Hippocampal formation (tissue), 2 donors: ENCODE measurements at places on chromosomes 6 and 20.

GRCh38 chr6:53892707-53893106 is 97.9 kb downstream of the LRRC1 start:
- DNase-seq: no peak

- DNase-seq: no peak
These were observed 14.4 kb downstream of the MKKS start for GRCh38 chr20:10419550-10420133.

- DNase-seq: no peak
These were observed 108.0 kb upstream of the FAM184A start for GRCh38 chr6:119186490-119186889.

DNA sequence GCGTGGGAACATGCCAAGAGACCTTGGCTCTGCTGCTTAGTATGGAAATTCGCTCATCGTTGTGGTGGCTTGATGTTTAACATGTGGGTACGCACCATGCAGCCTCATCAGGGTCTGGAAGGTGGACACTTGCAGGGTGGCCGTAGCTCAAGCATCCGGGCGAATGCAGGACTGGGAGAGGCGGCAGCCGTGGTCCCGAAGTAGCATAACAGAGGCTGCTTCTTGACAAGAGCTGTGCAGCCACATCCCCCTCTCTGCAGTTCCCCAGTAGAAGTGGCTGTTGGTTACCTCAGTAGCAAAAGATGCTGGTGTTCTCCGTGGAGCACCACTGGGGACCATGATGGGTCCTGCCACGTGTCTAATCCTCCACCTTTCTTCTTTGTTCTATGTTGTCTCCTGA is 195.0 kb downstream of the THBS2 start:
- DNase-seq: no peak

GRCh38 chr20:41373251-41373783 is 6.7 kb upstream of the EMILIN3 start:
- DNase-seq: no peak

GRCh38 chr6:166623318-166623717 is 3.7 kb downstream of the RPS6KA2 start:
- no peak for DNase-seq

- DNase-seq: no peak
These were observed 9.7 kb upstream of the FBXL4 start for GRCh38 chr6:98957450-98957849.

- no peak for DNase-seq
These were observed 20.5 kb upstream of the CRISP3 start for GRCh38 chr6:49764571-49765236.

DNA sequence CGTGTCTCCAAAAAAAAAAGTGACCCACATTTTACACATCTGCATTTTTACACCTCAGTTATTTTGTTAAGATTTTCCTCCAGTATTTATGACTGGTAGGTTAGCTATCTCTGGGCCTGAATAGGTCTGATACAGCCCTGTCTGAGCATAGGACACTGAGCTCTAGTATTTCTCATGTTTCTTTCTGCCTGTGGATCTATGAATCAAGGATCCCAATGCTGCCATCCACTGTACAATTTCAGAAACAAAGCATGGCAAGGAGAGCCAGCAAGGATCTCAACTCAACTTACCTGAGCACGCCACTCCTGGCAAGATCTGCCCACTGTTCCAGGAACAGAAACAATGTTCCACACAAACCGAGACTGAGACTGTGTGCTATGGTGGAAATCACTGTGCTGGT is 36.4 kb upstream of the ENPP5 start:
- DNase-seq: no peak

DNA sequence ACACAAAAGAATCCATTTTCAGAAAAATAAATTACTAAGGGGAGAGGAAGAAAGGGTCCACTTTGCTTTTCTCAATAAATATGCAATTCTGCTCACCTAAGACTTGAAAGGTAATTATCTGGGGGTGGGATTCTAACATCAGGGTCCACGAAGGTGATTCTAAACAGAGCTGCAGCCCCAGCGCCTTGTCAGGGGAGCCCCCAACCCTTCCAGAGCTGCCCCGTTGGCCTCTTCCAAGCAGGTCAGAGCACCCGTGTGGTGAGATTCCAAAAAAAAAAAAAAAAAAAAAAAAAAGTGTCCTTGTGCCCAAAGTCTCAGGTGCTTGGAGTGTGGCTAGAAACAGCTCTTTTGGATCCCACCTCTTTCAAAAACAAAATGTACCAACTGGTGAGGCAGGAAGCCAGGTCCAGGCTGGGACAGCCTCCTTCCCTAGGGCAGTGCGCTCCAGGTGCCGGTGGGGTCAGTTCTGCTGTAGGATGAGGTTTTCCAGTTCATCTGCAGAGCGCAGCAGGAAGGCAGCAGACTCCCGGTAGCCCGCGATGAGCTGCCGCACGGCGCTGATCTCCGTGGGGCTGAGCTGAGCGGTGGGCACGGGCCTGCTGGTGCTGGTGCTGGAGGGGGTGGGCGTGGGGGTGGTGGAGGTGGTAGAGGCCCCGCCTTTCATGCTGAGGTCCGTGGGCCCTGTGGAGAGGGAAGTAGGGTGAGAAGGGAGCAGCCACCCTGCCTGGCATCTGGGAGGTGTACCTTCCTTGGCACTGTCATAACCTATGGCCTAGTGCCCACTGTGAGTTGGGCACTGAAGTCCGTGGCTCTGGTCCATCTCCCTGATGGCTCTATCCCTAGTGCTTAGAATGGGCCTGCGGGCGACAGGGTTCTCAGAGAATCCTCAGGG is 89.3 kb downstream of the ASXL1 start:
- DNase-seq: no peak

DNA sequence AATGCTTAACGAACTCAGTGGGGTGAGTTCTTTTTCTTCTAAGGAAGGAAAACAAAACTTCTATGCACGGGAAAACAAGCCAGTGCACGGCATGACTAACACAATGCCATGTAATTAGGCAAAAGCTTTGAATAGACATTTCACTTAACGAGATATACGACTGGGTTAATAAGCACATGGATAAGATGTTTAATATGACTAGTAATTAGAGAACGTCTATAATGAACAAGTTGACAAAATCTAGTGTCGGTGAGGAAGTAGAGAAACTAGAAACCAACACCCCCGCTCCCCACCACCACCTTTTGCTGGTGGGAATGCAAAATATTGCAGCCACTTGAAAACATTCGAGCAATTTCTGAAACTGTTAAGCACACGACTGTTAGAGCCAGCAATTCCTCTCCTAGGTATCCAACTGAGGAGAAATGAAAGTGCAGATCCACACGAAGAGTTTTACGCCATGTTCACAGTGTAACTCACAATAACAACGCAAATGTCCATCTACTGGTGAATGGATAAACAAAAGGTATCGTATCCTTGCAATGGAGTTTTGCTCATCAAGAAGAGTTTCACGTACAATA is 644.9 kb upstream of the AGPAT4 start:
- no peak for DNase-seq

GRCh38 chr20:20410678-20411077 is 42.8 kb downstream of the INSM1 start:
- DNase-seq: peak; percentile 18

- no peak for DNase-seq
These were observed 1.1 kb upstream of the BEND3 start for GRCh38 chr6:107116328-107116892.

DNA sequence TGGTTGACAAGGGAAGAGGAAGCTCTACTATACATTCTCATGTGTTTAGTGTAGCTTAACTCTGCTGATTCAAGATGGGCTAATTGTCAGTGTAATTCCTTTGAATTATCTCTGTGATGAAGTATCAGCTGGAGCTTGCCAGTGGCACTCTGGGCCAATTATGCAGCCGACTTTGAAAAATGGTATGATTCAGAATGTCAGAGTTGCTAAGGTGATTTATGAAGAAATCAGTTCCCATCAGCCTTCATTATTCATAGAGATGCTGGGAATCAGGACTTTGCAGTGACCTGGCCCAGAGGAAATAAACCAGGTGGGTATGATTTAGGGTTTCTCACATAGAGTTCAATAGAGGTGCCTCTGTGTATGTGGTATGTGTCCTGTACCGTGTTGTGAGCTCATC is 33.4 kb downstream of the KCNS1 start:
- no peak for DNase-seq

GRCh38 chr6:74356391-74356790 is 660.4 kb downstream of the CD109 start:
- DNase-seq: no peak

DNA sequence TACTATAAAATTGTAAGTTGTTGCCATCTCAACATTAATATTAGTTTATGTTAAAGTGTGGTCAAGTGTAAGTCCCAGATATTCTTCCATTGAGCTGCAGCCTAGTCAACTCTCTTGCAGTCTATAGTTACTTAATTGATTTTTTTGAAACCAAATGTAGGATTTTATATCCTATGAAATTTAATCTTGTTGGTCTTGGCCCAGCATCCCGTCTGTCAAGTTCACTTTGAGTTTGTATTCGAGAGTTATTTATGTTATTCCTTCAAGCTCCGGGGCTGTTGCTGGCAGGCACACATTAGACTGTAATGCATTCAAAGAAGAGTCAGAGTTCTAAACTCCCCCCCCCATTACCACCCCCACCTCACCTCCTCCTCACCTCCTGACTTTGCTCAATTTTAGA is 71.0 kb upstream of the SPACA1 start:
- DNase-seq: no peak

- DNase-seq: no peak
These were observed 111.4 kb downstream of the SYNDIG1 start for GRCh38 chr20:24580855-24581254.

GRCh38 chr6:142987490-142987889 is 42.5 kb upstream of the HIVEP2 start:
- DNase-seq: no peak

- DNase-seq: no peak
These were observed 225.3 kb upstream of the FAM83B start for GRCh38 chr6:54621285-54621684.

- no peak for DNase-seq
These were observed 33.1 kb upstream of the KCNB1 start for GRCh38 chr20:49515586-49515985.

- DNase-seq: peak; percentile 6
These were observed 193.3 kb downstream of the UTRN start for GRCh38 chr6:144478483-144478882.

GRCh38 chr6:61203966-61204496 is 1082.0 kb downstream of the KHDRBS2 start:
- DNase-seq: no peak

DNA sequence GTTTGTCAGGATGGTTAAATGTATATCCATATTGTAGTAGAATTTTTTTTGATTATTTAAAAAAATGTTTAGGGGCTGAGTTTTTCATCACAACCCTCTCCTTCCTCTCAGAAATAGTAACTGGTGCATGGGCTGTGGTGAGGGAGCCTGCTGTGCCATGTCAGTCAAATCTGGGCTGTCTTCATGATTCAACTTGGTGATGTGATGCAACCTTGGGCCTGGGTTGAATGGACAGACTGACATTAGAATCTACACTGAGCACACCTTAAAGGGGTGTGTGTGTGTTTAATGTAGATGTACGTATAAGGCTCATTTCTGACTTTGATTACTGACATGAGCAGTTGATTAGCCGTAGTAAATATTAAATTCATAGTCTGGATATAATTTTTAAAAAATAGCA is 3.7 kb downstream of the TJAP1 start:
- no peak for DNase-seq

- no peak for DNase-seq
These were observed 60.2 kb upstream of the RPS6KA2 start for GRCh38 chr6:166687070-166687878.

DNA sequence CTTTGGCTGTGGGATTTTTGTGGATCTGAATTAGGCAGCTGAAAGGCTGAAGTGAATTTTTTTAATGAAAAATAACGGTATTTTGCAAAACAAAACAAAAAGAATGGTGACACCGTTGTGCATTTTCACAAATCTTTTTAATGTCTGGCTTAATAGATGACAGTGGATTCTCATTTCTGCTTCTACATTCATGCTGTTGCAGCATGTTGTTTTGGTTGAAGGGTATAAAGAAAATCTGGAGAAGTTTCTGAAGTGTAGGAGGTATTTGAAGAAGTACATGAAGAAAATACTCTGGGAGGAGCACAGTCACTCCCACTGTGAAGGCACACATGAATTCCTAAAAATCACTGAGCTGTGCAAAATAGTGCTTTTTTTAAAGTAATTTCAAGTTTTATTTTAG is 3.1 kb upstream of the MAP3K5 start:
- DNase-seq: no peak

- peak; percentile 25 for DNase-seq
These were observed 45.9 kb downstream of the PLAGL1 start for GRCh38 chr6:143961886-143962878.

- DNase-seq: no peak
These were observed 310.4 kb downstream of the PHF3 start for GRCh38 chr6:63945987-63946386.

DNA sequence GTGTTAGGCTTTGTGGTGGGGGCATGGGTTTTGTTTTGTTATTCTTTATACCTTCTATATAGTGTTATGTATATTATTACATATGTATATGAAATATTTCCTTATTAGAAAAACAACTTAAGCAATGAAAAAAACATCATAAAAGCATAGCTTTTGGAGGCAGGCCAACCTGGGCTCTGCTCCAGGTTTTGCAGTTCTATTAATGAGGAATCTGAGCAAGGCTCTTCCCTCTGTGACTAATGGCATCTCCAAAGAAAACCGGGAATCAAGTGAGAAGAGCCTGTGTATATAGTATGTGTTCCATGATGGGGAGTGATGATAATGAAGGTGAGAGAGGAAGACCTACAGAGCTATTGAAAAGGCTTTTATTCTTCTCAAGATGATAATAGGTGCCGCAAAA is 291.1 kb downstream of the CLIC5 start:
- DNase-seq: no peak

DNA sequence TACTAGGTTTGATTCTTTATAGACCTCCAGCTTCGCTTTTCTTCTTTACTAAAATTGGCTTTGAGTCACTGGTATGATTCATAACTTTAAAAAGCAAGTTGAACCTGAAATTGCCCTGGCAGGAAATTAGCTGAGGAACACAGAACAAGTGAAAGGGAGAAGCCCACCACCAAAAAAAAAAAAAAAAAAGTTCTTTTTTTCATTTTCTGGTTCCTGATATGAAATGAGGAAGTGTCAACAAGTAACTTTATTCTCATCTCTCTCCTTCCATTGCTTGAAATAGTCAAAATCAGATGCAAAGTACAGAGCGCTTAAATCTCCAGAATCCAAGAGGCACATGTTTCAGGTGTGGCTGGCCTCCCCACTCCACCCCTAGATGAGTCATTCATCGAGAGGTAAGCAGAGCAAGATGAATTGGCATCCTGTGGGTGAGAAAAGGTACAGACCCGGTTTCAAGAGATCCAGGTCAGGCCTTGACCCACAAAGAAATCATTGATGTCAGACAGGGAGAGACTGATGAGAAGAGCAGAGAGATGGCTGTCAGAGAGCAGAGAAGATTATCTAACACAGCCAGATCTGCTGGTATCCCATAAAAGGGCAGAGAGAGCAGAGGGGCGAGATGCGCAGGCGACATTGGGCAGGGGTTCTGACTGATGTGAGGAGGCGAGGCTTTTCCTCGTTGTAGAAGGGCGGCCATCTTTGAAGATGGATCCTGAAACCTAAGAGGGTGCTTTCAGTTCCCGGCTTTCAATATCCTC is 54.8 kb upstream of the MBOAT1 start:
- DNase-seq: no peak

DNA sequence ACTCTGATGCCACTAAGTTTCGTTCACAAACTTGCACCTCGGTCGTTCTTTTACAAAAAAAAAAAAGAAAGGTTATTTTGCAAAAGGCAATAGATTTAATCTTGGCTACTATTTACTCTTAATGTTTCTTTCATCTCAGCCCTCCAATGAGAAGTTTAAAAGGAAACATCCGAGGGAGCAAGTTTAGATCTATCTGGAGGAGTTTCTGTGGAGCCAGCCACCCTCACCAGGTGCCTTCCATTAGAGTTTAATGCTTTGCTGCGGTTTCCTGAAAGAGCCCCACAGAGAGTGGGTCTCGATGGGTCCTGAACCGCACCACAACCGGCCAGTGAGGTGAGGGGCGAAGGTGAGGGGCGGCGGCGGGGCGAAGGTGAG is 632 bp downstream of the PRKN start:
- DNase-seq: no peak
